ENCODE measurements at places on chromosomes 4 and X. TPM values are rescaled to one million over a fixed set of nuclear protein-coding genes. Genes with fewer than 3 reads are reported as not detected.

CENPVL2 gene
- not detected for total RNA-seq

DNA sequence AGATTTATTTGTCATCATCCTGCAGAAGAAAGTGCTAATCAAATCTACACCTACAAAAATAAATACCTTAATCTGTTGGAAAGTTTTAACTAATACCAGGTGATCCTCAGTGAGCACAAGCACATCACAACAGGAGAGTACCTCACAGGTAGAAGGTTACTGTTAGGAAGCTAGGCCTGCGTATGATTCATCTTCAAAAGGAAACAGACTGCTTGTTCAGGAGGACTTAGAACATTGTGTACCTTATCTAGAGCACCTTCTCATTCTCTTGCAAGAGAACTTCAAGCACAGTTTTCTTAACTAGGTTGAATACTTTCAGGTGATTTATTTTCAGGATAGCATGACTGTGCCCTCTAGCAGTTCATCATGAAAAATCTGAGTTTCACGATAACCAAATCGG lies 54.2 kb downstream of the MND1 start:
- DNase-seq = no peak

DNA sequence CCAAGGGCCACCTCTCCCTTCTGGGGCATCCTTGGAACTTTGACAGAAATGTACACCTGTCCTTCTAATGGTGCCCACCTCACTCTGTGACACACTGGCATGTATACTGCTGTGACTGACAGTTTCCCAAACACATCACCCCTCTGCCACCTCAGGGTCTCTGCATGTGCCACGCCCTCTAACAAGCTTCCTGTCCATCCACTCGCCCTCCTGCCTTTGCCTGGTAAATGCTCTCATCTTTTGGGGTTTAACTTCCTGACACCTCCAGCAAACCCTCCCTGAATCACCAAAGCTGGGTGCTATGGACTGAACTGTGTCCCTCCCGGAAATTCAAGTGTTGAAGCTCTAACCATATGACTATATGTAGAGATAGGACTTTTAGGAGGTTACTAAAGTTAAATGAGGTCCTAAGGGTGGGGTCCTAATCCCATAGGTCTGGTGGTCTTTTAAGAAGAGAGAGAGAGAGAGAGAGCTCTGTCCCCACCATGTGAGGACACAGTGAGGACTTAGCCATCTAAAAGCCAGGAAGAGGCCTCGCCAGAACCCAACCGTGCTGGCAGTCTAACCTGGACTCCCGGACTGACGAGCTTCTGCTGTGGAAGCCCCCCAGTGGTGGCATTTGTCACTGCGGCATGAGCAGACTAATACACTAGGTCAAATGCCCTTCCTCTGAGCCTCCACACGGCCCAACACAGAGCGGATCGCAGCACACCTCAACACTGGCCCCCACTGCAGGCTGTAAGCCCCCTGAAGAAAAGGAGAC lies 95.6 kb downstream of the AFAP1 start:
- peak; percentile 79 for DNase-seq

DNA sequence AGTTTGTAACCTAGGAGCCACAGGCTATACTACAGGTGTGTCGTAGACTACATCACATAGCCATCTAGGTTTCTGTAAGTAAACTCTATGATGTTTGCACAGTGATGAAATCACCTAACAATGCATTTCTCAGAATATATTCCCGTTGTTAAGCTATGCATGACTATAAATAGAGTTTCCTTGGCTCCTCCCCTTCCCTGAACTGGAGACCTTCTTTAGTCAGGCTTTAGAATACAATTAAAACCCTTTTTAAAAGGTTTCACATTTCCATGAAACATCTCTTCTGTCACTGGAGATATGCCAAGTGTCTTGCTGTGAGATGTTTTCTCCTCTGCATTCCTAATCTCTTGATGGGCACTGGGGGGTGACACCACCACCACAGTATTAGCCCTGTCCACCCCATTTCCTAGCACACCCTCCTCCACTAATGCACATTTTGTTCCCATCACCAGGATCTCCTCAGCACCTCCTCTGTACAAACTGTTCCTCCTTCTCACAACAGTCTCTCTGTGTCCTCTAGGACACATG lies 334.6 kb upstream of the CPEB2 start:
- no peak for DNase-seq

DNA sequence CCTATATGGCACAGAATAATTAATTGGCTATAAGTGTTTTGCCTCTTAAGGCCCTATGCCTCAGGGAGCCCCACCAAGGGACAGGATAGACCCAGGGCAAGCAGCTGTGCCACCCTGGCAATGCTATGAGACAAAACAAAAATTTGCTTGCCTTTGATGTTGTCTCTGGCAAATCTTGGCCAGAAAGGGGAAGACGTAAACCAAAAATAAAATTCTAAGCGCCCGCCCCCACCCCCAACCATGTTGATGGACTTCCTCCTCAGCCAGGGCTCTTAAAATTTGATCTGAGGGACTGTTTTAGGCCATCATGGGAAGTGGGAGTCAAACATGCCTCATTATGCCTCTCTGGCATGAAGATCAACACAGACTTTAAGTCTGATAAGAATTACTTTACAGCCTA lies 130.5 kb upstream of the APOOL start:
- no peak for DNase-seq

GRCh38 chrX:12076046-12076445 lies 62.2 kb upstream of the FRMPD4 start:
- peak; percentile 0 for DNase-seq

GRCh38 chrX:37918168-37918567 lies 70.8 kb upstream of the DYNLT3 start:
- DNase-seq = no peak

GRCh38 chrX:81662381-81662780 lies 460.5 kb downstream of the SH3BGRL start:
- no peak for DNase-seq

All from GM23248 (cell line).